Heart left ventricle (tissue), 16 donors: ENCODE measurements at places on chromosomes 7 and 10. TPM values are rescaled to one million over a fixed set of nuclear protein-coding genes. Genes with fewer than 3 reads are reported as not detected.

CYP3A4 gene
- not detected for total RNA-seq

- no peak overlapping the region for H3K4me3 ChIP-seq
- no peak overlapping the region for H3K27ac ChIP-seq
- DNase-seq = no peak
- H3K4me1 ChIP-seq = no peaks in the 10 kb centered on the region
- H3K27me3 ChIP-seq = no peaks in the 10 kb centered on the region
Observed at GRCh38 chr10:118504467-118505205, 90.8 kb downstream of the PRLHR start.

GRCh38 chr7:128000048-128000447 is 31.2 kb downstream of the LRRC4 start:
- H3K27me3 ChIP-seq = no peaks in the 10 kb centered on the region
- no peaks in the 10 kb centered on the region for H3K36me3 ChIP-seq
- peaks cover 43% of the 10 kb centered on the region for H3K4me1 ChIP-seq
- no peak overlapping the region for H3K27ac ChIP-seq

SAMD8 gene
- total RNA-seq = 43.0 TPM

WIPF3 gene
- 2.6 TPM for total RNA-seq

GRCh38 chr10:75117995-75118394 is 6.5 kb downstream of the SAMD8 start:
- no peaks in the 10 kb centered on the region for H3K27me3 ChIP-seq
- H3K27ac ChIP-seq = no peak overlapping the region
- H3K4me1 ChIP-seq = peaks cover 3% of the 10 kb centered on the region

- H3K4me3 ChIP-seq = no peak overlapping the region
- DNase-seq = no peak
- H3K36me3 ChIP-seq = peaks cover 40% of the 10 kb centered on the region
Observed at GRCh38 chr10:413662-414071, 275.8 kb downstream of the DIP2C start.

THNSL1 gene
- total RNA-seq = 4.1 TPM

- H3K27ac ChIP-seq = no peak overlapping the region
- DNase-seq = no peak
- peaks cover 36% of the 10 kb centered on the region for H3K4me1 ChIP-seq
- H3K36me3 ChIP-seq = no peaks in the 10 kb centered on the region
- no peak overlapping the region for H3K4me3 ChIP-seq
Observed at GRCh38 chr10:28592953-28593352, 60.0 kb downstream of the WAC start.

- peak within 1 kb of the TSS; percentile 68 for H3K4me3 ChIP-seq
- peaks cover 21% of the 10 kb centered on the region for H3K4me1 ChIP-seq
- H3K27me3 ChIP-seq = peaks cover 7% of the 10 kb centered on the region
- DNase-seq = peak; percentile 54
- H3K36me3 ChIP-seq = no peaks in the 10 kb centered on the region
Observed at GRCh38 chr7:150322833-150323681, at the start of the genes ACTR3C and LRRC61. Gene ACTR3C (minus strand): TSS chr7:150323545. CDS start chr7:150295296, 28,249 bp downstream. Gene LRRC61 (plus strand): TSS chr7:150323355. CDS start chr7:150336862, 13,507 bp downstream.
